ENCODE measurements at places on chromosomes 1 and 21.

GRCh38 chr1:110218739-110219138 lies 8.6 kb downstream of the KCNC4 start:
- DNase-seq: no peak

DNA sequence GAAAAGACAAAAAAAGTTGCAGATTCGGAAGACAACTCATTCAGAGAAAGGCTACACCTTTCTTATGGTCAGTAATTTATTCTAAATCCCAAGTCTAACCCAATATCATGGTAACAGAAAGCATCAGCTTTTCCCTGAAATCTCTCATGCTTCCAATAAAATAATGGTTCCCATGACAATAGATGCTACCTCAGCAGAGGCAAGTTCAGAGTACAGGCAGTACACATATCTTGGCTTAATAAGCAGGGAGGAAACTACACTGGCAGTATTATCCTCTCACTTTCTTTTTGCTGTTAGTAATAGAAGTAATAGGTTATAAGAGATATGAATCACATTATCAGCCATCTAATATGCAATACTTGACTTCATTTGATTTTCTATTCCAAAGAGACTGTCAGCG lies 137.1 kb downstream of the DPYD start:
- DNase-seq: no peak

GRCh38 chr1:5967351-5968160 lies 24.7 kb downstream of the NPHP4 start:
- DNase-seq: no peak

GRCh38 chr1:84355556-84355955 lies 42.7 kb upstream of the DNASE2B start:
- no peak for DNase-seq

- no peak for DNase-seq
Measured at GRCh38 chr1:50620680-50621329, 197.6 kb upstream of the DMRTA2 start.

DNA sequence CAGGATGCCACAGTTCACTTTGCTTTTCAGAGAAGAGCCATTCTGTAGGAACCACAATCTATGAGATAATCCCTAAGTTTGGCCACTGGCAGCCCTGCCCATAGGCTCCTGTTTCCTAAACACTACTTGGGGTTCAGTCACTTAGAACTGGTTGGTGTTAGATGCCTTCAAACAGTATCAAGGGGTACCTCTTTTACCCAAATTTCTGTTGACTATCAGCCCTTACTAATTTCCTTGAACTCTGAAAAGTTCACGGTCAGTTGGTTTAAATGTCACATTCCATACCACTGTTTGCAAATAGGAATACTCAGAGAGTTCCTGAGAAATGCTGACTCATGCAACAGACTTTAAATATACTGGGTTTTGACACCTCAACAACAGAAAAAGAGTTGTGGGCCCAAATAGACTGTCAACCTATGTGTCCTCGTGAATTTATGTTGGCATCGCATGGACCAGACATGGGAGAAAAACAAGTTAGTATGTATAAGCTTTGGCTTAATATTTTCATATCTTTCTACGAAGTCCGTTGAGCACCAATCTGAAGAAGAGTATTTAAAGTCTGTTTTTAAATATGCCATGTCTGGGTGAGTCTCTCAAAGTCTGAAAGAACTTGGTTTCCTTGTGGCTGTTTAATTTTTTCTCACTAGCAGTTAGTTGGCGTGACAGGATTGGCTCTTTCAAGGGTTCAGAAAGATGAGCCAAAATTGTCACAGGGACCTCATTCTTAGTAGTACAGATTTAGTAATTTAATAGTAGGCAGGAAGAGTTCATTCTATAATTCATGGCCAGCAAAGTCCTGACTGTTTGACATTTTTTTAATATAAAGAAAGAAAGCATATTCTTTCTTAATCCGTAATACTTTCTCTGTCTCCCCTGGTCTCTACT lies 56.5 kb upstream of the ZNF326 start:
- DNase-seq: no peak

GRCh38 chr21:45105906-45106485 lies 31.6 kb downstream of the ADARB1 start:
- no peak for DNase-seq

DNA sequence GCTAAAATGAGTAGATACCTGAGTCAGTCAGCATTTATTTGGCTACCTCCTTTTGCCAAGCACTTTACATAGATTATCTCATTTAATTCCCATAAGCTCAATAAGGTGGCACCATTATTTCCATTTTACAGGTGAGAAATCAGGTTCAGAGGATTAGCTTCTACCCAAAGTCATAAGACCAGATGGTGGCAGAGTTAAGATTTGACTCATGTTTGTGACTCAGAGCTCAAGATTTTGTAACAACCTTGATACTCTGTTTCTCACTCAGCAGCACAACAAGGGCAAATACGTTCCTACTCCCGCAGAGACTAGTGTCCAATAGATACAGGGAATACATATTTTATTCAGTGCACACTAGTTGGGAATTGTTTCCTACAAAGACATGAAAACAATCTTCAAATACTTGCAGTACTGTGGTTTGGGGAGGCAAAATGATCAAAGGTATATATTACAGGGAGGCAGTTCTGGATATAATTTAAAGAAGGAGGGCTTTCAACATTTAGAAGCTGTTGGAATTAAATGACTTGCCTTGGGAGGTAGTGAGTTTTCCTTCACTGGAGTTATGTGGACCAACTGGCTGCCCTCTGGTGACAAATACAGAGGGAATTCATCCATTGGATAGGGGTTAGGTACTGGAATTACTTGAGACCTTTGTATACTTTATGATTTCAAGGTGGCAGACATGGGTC lies 3.6 kb downstream of the LEPR start:
- DNase-seq: peak; percentile 10

DNA sequence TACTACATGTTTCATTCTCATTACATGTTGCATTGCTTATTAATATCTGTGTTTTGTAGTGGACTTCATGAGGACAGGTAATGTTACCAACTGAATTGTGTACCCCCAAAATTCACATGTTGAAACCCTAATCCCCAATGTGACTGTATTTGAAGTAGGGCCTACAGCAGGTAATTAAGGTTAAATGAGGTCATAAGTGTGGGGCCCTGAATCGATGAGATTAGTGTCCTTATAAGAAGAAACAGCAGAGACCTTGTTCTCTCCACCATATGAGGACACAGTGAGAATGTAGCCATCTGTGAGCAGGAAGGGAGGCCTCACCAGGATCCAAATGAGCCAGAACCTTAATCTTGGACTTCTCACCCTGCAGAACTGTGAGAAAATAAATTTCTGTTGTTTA lies 15.0 kb upstream of the IFNAR1 start:
- no peak for DNase-seq

GRCh38 chr1:223482766-223483165 lies 89.6 kb downstream of the CCDC185 start:
- DNase-seq: no peak

DNA sequence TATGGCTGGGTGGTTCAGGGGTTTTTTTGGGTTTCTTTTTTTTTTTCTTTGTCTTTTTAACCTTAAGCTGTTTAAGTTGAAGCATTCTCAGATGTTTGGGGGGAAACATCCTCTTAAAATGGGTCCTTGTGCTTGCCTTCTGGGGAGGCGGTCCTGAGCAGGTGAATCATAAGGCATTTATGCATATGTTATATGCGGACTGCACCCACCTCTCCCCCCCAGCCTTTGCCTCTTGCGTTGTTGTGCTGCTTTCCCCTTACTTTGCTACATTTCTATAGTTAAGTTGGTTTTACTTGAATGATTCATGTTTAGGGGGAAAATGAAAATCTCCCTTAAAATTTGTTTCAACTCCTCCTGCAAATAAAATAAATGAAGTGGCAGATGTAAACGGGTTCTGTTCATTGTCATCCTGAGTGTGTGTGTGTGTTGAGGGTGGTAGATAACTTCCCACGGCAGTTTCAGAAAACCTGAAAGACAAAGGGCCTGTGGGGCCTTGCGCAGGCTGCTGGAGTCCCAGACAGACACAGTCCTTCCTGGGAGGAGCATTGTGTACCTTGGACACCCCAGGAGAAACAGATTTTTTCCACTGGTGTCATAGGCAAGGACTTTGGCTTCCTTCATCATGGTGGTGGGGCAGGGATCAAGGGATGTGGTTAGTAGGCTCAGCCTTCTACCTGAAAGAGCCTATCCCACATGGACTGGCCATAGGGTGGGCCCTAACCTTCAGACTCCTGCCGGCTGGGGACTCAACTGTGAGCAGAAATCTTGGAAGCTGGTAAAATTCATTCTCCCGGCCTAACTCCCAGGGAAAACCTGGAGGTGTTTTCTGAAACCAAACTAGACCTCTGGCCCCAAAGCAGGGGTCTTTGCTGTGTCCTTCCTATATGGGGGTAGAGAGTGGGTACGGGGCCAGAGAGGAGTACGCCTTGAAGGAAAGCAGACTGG lies 926 bp upstream of the SH3D21 start:
- DNase-seq: no peak

- no peak for DNase-seq
Measured at GRCh38 chr1:174676856-174677255, 229.1 kb downstream of the GPR52 start.

DNA sequence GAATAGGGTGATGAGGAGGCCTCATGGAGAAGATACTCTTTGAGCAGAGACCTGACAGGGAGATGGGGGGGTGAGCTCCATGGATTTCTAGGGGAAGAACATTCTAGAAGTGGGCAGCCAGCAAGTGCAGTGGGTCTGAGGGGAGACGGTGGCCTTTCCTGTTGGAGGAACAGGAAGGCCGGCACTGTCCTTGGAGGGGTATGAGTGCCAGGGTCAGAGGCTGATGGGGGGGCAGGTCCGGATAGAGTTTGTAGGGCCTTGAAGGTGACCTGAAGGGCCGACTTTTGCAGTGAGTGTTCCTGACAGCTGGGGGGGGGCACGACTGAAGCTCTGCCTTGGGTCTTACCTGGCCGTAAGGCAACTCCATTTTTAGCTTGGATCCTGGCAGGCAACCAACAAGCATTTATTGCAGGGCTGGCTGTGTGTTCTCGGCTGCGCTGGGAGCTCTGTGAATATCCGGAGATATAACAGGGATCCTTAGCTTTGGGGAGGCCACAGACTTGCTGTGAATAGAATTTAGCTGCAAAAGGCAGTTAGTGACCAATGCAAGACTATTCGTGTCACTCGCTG lies 130.6 kb downstream of the MRPS6 start:
- DNase-seq: no peak

GRCh38 chr1:39976732-39977131 lies 21.8 kb downstream of the MFSD2A start:
- DNase-seq: no peak

- DNase-seq: no peak
Measured at GRCh38 chr1:228367798-228368791, 38.5 kb downstream of the TRIM11 start.
